ENCODE measurements at places on chromosomes 2 and 18.

GRCh38 chr18:40292985-40293710, 1661.9 kb upstream of the PIK3C3 start:
- DNase-seq: no peak

- no peak for DNase-seq
Measured at GRCh38 chr2:133721118-133721517, 152.9 kb upstream of the NCKAP5 start.

DNA sequence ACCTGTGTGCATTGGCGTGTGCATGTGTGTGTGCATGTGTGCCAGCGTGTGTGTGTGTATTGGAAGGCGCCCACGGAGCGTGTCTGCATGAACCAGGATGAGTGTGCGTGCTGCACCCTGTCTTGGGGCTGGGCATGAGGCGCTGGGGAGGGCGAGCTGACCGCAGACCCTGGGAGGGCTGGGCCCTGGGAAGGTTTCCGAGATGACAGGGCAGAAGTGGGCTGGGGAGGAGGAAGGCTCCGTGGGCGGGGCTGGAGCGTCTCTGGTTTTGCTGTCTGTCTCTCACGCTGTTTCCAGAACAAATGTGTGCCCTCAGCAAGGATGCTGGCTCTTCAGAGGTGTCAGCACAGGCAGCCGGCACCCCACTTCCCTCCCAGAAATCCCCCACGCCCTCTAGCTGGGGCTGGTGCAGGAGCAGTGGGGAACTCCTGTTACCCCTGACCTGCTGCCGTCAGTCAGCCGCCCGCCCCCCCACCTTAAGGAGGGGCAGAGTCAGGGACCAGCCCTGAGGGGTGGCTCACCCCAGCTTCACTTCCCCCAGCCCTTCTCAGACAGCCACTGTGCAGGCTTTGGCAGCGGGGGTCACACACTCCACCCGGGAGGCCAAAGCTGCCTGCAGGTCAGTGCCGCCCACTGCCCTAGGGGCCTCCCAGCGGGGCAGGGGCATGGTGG, at the start of gene GPR35:
Gene GPR35 (plus strand): TSS at position 531 of the 672 bp plus-strand sequence. CDS start 4,473 bp downstream, outside the sequence.
- peak; percentile 87 for DNase-seq

GRCh38 chr2:106176446-106177099, 17.5 kb downstream of the UXS1 start:
- no peak for DNase-seq

DNA sequence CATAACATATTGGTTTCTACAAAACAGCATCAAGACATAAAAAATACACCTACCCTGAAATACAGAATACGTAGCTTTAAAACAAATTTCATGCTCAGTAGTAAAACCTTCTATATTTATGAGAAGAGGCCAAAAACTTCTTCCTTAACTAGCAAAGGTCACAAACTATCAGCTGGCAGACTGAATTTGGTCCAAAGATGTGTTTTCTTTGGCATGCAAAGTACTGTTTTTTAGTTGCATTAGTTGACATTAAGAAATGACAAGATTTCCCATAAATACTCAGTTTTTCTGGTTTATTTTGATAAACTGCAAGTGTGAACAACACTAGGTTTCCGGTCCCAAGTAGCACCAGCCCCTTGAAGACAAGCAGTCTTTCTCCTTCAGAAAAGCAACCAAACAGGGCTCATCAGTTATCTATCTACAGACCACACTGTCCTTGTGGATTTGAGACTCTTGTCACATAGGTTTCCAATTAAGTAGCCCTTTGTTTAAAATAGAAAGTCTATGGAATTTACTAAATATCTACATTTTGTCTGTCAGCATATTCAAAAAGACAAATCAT, 35.6 kb downstream of the SLC25A12 start:
- DNase-seq: no peak

- no peak for DNase-seq
Measured at GRCh38 chr2:85682378-85682777, 11.8 kb upstream of the GNLY start.

DNA sequence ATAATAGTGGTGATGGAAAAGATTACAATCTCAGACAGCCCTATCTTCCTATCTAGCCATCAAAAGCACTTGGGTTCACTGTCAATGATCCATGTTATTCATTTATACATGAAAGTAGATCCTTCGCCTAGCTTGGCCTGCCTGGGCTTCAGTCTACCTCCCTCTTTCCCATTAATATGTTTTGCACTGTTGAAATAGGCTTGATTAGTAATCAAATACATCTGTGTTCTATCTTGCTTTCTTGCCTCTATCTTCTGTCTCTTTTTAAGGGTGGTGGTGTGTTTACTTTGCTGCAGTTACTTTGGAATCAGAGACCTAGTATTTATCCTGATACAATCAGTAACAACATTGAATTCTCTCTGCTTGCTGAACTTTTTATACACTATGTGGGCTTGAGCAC, 521.2 kb downstream of the TNS1 start:
- DNase-seq: no peak

DNA sequence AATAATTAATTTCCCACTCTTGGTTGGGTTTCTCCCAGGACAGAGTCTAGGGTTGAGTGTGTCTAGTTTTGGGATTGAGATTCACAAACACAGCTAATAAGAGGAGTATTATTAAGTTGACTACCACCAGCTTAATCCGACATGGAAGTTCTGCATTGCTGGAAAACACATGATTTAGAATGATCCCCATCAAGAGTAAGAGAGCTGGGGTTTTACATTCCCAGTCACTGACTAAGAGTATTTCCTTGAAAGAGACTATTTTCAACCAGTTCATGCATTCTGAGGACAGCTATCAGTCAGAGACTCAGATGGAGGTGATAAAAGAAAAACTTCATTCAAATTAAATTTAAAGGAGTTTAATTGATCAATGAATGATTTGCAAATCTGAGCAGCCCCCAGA, 334.6 kb upstream of the LRATD1 start:
- no peak for DNase-seq

DNA sequence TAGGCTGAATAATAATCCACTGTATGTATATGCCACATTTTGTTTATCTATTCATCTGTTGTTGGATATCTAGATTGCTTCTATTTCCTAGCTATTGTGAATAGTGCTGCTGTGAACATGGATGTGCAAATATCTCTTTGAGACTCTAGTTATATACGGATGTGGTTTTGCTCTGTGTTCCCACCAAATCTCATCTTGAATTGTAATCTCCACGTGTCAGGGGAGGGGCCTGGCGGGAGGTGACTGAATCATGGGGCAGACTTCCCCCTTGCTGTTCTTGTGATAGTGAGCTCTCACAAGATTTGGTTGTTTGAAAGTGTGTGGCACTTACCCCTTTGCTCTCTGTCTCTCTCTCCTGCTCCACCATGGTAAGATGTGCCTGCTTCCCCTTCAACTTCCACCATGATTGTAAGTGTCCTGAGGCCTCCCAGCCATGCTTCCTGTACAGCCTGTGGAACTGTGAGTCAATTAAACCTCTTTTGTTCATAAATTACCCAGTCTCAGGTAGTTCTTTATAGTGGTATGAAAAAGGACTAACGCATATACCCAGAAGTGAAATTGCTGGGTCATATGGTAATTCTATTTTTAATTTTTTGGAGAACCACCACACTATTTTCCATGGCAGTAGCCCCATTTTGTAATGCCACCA, 86.1 kb upstream of the UPP2 start:
- no peak for DNase-seq

GRCh38 chr2:232667989-232668583, 29.0 kb upstream of the GIGYF2 start:
- DNase-seq: no peak

DNA sequence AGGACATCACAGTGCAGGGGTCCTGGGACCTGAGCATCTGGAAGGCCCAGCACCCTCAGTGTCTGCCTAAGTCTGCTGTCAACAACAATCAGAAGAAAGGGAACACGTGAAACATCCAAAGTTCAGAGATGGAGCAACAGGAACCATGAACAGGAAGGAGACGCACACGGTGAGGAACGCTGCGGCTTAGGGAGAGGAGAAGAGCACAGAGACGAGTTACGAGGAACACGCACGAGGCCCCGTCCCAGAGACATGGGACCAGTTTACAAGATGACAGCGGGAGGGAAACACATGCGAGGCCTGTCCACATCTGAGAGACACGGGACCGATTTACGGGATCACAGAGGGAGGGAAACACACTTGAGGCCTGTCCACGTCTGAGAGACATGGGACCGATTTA, 2.9 kb upstream of the KCNG2 start:
- no peak for DNase-seq

DNA sequence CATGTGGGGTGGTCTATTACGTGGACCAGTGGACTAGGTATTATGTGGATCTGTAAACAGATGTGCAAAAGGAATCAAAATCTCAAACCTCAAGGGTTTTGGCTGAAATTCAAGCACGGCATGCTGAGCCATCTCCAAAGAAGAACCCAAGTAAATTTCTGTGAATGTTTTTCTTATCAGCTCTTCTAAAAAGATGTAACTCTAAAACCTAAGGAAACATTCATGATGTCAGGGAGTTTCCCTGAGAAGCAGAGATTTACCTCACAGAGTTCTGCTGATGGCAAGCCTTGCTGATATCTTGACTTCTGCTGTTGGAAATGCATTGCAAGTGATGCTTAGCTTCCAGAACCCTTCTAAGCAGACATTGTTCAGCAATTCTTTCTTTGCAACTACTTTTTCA, 21.6 kb downstream of the DSG4 start:
- no peak for DNase-seq

DNA sequence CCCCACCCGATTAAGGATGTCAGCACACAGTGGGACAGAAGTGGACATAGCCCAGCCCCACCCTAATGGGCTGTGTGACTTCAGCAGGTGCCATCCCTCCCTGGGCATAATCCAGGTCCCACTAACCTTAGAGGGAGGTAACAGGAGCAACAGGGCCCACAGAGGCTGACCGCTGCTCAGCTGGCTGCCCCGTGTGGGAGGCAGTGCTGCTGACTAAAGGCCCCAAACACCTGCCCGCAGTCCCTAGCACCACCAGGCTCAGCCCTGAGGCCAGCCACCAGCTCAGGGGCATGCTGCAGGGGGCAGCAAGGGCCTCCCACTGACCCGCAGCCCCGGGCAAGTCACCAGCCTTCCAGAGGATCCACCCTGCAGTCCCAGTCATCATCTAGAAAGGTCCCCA, 14.6 kb downstream of the BIN1 start:
- no peak for DNase-seq

DNA sequence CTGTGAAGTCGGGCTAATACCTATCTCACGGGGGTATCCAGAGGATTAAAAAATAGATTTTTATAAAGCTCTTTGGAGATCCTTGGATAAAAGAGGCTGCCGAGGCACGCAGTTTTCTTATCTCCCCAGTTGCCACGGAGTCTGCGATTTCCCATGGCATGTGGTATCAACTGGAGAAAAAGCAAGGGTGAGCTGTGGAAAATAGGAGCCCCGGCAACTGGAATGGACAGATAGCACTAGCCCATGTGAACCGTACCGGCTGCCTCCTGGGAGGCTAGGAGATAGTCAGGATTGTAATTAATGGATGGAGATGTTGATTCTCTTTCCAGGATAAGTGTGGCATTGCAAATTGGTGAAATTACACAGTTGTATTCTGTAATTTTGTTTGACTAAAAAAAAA, 407.6 kb upstream of the KCNH7 start:
- no peak for DNase-seq

GRCh38 chr18:3924455-3924854, 474.5 kb downstream of the TGIF1 start:
- DNase-seq: no peak

DNA sequence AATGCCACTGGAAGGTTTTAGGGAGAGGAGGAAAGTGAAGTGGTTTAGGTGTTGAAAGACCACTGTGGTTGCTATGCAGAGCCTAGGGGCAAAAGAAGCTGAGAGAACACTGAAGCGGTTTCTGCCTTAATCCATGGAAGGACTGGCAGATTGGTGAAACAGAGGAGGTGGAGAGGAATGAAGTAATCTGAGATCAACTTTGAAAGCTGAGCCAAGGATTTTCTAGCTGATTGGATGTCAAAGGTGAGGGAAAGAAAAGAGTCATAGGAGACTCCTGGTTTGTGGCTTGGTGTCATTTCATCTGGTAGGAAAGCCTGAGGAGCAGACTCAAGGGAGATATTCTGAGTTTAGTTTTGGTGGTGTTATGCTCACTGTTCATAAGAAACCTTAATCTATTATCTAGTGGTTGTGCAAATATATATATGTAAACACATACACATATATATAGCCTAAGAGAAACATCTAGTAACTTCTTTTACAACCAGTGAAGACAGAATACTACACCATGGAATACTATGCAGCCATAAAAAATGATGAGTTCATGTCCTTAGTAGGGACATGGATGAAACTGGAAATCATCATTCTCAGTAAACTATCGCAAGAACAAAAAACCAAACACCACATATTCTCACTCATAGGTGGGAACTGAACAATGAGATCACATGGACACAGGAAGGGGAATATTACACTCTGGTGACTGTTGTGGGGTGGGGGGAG, 134.1 kb upstream of the CREB1 start:
- no peak for DNase-seq

- no peak for DNase-seq
Measured at GRCh38 chr2:40038646-40039045, 259.6 kb upstream of the THUMPD2 start.

DNA sequence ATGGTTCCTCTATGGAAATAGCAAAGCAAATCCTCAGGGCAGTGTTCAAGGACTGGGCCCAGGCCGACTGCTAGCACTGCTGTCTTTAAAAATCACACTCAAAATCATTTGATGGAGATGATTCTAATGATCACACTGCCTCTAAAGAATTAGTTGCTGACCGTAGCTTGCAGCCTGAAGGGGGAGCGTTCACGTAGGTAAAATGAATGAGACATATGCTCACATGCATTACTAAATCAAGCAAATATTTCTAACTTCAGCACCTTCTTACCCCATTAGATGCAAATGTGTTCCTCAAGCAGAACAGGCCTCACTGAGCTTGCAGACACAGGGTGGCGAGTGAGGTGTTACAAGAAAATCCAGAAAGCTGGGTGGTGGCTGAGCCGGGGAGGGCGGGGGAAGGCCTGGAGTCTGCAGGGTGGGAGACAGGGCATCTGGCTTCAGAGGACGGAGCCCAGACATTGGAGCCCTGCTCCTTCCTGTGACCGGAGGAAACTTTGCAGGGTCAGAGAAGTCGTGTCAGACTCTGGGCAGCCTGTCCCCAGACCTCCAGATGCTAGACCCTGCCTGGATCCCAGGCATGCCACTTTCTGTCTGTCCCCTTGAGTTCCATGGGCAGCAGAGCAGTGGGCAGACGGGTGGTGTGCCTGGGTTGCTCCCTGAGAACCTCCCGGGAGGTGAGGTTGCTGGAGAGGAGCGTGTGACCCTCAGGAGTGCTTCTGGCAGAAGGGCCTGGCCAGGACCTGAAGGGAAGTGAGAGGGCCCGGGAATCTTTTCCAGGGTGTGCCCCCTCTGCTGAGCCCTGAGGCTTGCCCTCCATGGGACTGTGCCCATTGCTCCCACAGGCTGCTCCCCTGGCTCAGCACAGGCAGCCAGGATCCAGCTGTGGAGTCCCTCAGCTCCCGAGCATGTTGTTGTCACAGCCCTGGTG, 7.1 kb upstream of the NPPC start:
- DNase-seq: no peak

GRCh38 chr2:76149846-76150245, 439.1 kb upstream of the GCFC2 start:
- DNase-seq: no peak

DNA sequence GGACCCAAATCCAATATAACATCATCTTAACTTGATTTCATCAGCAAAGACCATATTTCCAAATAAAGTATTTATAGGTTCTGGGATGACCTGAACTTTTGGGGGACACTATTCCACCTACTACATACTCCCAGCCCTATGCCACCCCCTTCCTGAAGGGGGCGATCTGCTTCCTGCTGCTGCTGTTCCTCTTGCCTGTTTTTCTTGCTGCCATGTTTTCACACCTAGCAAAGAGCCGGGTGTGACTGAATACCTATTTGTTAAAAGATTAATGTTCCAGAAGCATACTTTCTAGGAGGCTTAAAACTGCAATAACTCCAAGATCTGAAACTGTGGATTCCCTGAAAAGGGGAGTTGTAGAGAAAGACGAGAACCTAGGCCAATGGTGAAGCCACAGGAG, 89.7 kb downstream of the ICOS start:
- no peak for DNase-seq

Data from activated gamma-delta T cell (primary cell).